Foreskin keratinocyte (primary cell): ENCODE measurements at places on chromosomes 13 and 19.

GRCh38 chr13:68254151-68254550 lies 1024.0 kb upstream of the PCDH9 start:
- DNase-seq: no peak

DNA sequence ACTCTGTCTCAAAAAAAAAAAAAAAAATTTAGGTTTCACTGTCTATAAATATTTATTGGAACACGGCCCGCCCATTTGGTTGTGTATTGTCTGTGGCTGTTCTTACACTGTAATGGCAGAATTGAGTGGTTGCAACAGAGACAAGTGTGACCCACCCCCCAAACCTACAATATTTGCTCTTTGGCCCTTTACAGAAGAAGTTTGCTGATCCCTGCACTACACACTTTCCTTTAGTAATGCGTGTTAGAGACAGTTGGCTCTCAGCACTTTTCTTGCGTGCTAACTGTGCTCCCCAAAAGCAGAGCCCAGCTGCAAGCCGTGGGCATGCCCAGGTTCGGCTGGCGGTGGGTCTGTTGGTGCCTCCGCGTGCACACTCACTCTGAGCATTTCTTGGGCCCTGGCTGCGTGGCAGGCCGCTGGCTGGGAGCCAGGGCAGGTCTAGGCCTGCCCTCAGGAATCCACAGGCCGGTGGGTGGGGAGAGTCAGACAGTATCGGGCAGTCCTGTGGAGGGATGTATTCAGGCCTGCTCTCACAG lies 72.6 kb downstream of the SIPA1L3 start:
- DNase-seq: peak; percentile 83

DNA sequence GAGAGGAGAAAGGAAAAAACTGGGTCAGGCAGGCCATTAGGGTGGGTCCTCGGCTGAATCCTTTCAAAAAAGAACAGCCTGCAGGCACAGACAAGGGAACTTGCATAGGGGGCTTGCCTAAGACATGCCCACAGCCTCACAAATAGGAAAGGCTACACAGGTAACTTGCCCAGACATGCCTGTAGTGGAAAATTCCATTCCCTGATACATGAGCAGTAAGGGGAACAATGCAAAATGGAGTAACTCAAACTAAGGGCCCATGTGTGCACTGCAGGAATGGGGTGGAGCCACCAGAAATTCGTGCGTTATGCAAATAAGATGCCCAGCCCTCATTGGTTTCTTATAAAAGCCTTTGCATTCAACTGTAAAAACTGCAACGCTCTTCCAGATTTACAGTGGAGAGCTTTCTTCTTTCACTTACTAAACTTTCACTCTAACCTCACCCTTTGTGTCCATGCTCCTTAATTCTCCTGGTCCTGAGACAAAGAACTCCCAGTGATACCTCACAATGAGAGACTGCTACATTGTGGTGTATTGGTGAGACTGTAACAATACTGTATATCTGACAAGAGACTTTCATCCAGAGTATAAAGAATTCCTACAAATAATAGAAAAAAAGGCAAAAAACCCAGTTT lies 59.5 kb upstream of the SLITRK1 start:
- peak; percentile 90 for DNase-seq

- no peak for DNase-seq
These were observed 1.1 kb upstream of the NR2F6 start for GRCh38 chr19:17246681-17247425.

DNA sequence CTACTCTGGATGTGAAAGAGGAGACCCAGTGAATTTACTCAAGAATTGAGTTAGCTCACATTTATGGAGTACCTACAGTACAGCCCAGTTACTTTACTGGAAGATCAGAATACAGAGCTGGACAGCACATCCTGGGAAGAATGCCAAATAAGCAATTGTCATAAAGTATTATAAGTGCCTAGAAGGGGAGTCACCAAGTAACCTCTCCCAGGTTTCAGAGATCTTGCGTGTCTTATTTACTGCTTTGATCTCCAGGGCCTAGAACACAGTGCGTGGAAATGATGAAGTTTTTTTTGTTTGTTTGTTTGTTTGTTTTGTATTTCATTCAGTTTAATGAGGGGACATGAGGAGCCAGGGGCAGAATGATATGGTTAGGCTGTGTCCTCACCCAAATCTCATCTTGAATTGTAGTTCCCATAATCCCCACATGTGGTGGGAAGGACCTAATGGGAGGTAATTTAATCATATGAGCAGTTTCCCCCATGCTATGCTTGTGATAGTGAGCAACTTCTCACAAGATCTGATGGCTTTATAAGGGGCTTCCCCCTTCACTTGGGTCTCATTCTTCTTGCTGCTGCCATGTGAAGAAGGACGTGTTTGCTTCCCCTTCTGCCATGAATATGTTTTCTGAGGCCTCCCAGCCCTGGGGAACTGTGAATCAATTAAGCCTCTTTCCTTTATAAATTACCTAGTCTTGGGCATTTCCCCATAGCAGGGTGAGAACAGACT lies 5.2 kb downstream of the GARRE1 start:
- DNase-seq: no peak

- DNase-seq: no peak
These were observed 6.5 kb upstream of the TIMM50 start for GRCh38 chr19:39474139-39474620.

DNA sequence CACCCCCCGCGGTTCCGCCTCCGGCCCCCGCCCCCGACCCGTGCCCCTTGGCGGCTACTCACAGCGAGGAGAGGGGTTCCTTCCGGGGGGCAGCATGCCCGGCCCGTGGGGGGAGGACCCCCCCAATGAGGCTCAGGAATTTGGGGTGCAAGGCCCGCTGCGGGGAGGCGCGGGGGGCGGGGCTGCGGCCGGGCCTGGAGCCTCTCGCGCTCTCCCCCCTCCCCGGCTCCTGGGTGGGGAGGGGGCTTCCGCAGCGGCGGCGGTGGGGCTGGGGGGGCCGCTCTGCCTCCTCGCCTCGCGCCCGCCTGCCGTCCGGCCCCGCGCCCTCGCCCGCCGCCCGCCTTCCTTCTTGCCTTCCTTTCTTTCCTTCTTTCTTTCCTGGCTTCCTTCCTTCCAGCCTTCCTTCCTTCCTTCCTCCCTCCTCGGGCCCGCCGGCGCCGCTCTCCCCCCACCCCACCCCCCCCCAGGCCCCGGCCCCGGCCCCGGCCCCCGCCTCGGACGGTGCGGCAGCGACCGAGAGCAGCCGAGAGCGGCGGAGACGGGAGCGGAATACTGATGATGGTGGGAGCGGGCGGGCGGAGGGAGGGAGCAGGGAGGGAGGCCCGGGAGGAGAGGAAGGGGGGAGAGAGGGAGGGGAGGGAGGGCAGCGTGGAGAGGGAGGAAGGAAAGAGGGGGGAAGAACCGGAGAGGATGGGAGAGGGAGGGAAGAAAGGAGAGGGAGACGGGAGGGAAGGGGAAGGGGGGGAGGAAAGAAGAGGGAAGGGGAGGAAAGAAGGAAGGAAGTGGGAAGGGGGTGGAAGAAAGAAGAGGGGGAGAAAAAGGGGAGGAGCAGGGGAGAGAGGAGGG lies at the start of gene LRRC4B:
Gene LRRC4B (minus strand): TSS at position 554 of the 846 bp plus-strand sequence. CDS start 19,597 bp downstream, outside the sequence.
- DNase-seq: no peak

DNA sequence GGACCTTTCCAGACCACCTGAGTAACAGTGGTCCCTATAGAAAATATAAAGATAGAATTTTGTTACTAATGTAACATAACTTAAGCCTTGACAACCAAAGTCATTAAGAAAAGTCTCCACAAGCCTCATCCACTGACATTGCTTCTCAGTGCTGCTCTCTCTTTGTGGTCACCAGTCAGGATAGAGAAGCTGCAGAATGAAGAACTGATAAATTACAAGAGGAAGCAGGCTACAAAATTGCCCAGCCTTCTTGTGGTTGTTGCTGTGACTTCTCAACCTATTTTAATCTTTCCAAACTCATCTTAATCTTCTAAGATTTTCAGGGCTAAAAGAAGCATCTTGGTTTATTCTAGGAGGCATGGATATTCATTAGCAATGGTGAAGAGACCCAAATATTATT lies 343.8 kb downstream of the MZT1 start:
- DNase-seq: no peak

GRCh38 chr13:29522044-29522685 lies 73.3 kb downstream of the SLC7A1 start:
- no peak for DNase-seq

DNA sequence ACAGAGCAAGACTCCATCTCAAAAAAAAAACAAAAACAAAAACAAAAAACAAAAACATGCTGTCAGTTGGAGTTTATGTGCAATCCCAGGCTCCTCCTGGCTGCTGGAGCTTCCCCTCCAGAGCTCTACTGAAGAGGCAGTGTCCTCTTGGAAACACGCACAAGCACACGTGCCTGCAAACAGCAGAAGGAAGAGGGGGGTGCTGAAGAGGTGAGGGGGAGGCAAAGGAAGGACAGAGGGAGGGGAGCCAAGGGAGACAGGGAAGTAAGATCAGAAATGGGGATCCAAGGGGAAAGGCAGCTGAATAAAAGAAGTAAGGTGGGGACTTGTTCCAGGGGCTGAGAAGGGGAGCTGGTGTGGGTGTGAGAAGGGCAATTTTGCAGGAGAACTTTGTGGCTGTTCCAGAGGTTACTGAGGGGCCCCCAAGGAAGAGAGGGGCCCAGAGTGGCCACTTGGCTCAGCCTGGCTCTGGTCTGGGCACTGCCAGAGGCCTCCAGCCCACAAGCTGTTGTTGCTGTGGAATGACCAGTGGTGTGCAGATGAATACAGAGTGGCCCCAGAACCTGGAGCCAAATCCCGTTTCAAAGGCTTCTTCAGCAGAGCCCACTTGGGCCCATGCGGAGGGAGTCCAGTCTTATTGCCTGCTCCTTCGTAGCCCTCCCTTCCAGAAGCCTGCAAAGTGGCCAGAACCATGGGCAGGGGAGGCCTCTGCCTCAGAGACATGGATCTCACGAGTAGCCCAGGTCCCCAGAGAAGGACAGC lies 34.4 kb downstream of the LYL1 start:
- DNase-seq: no peak

GRCh38 chr13:33349986-33350826 lies 64.7 kb upstream of the STARD13 start:
- DNase-seq: no peak

- DNase-seq: peak; percentile 100
These were observed 25.1 kb downstream of the ELF1 start for GRCh38 chr13:40993987-40994386.

GRCh38 chr13:24108615-24108965 lies 51.9 kb upstream of the SPATA13 start:
- DNase-seq: no peak

- DNase-seq: no peak
These were observed 78.4 kb downstream of the IRS2 start for GRCh38 chr13:109707742-109708617.

GRCh38 chr13:86907156-86907555 lies 764.0 kb upstream of the SLITRK5 start:
- no peak for DNase-seq

- no peak for DNase-seq
These were observed 44.5 kb downstream of the MLLT1 start for GRCh38 chr19:6235031-6235951.

GRCh38 chr13:38693641-38694040 lies 6.8 kb downstream of the FREM2 start:
- no peak for DNase-seq

DNA sequence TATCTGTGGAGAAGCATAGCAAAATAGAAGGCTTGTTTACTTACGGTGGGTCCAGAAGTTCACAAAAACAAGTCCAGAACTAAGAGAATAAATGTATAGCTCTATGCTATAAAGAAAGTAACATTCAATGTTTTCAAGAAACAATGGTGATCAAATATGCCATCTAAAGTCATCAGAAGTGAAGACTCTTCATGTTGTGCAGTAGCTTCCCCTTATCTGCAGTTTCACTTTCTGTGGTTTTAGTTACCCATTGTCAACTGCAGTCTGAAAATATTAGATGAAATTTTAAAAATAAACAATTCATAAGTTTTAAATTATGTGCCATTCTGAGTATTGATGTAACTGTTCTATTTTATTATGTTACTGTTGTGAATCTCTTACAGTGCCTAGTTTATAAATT lies 72.5 kb downstream of the EDNRB start:
- DNase-seq: no peak

DNA sequence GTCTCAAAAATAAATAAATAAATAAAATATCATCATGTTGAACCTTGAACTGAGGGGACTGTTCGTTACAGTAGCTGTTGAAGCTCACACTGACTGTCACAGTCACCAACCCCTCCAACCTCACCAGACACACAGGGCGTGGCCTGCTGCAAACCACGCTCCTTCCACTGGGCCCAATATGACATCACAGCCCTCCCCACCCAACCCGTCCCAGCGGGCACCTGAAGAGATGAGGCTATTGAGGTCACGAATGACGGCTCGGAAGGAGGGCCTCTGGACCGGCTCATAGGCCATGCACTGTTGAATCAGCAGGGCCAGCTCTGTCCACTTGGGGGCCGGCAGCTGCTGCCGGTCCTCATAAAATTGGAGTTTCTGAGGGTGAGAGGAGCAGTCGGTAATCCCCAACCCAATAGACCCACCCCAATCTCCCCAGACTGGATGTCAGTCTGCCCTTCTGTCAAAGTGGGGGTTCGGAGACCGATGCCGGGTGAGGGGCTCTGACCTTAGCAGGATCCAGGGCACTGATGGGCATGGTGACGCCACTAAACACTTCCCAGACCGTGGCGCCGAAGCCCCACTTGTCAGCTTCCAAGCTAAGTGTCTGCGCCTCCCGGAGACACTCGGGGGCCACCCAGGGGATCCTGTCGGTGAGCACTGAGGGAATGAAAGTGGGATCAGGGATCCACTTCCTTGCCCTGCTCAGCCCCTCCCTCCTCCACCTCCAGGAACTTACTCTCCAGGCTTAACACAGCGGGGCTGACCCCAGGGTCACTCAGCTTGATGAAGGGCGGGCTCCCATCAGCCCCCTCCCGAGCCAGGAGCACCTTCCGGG lies 13.2 kb downstream of the JAK3 start:
- no peak for DNase-seq

DNA sequence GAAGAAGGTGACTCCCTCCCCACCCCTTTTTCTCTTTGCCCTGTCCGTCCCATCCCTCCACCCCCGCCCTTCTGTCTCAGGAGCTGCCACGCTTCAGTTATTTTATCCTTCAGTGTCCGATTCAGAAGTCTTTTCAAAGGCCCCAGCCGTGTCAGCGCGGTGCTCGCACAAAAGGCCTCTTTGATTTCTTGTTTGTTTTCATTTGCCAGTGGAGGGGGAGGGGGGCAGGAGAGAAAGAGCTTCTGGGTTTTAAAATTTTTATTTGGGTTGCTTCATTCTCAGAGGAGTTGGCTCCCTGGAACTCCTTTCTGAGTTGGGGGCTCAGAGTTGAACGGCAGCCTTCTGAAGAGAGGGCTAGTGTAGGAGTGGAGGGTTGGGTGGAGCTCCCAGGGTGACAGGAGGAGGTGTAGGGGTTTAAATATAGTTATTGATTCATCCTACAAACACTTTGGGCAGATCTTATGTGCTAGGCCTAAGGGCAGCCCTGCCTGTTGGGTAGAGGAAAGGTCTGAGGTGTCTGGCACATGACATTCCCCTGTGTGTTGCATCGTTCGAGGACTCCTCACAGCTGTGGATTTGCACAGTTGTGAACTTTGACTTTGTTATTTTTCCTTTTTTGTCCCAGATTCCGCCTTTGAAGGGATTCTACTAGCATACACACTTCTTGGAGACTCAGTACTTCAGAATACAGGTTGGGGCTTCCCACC lies 36.8 kb downstream of the NFIX start:
- DNase-seq: no peak

GRCh38 chr13:81577601-81578195 lies 1236.8 kb upstream of the SPRY2 start:
- DNase-seq: no peak
